HT1080 (cell line): ENCODE measurements at places on chromosomes 3 and 15.

DNA sequence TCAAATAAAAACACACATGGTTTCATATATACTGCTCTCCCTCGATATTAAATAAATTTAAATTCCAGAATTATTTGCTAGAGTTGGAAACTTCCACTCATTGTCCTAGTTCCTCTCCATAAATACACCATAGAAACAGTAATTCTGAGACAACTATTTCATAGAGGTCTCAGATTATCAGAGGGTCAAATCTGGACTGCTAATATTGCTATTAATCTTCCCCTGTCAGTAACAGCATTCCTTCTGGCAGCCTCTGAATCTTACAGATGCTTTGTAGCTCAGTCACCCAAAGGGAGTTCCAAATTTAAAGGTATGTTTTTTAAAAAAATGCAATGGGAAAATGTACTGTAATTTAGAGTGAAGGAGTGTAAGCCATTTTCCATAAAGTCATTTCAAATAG is 428.8 kb downstream of the PYDC2 start:
- DNase-seq = no peak

- no peak for DNase-seq
These were observed 66.9 kb upstream of the SLC2A2 start for GRCh38 chr3:171093462-171093861.

- no peak for DNase-seq
These were observed 70.2 kb downstream of the MYRIP start for GRCh38 chr3:39879581-39879980.

- no peak for DNase-seq
These were observed 34.2 kb downstream of the MAGEF1 start for GRCh38 chr3:184677344-184678316.

- no peak for DNase-seq
These were observed 87.8 kb upstream of the TSEN2 start for GRCh38 chr3:12396471-12396870.

DNA sequence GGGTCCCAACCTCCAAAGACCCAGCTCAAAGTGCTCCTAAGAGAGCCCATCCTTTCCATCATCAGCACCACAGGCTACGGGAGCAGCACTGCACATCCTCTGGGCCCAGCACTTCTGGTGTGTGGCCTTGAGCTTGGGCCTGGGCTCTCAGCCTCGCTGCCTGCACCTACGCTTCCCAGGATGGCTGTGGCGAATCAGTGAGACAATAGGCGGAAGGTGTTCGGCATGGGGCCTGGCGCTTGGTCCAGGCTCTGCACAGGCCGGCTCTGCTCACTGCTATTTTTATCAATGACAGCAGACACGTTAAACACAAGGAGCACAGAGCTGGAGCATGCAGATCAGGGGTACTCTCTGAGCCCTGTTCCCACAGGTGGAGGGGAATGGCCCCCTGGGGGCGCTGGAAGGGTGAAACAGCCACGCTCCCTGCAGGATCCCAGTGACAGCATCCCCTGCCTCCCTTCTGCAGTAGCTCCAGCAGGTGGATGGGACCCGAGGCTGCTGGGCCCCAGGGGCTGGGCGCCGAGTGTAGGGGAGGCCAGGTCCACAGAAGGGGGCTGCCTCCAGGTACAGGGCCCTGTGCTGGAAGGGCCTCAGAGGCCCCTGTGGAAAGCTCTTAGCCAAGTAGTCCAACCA is 90.0 kb upstream of the RPL32 start:
- no peak for DNase-seq

DNA sequence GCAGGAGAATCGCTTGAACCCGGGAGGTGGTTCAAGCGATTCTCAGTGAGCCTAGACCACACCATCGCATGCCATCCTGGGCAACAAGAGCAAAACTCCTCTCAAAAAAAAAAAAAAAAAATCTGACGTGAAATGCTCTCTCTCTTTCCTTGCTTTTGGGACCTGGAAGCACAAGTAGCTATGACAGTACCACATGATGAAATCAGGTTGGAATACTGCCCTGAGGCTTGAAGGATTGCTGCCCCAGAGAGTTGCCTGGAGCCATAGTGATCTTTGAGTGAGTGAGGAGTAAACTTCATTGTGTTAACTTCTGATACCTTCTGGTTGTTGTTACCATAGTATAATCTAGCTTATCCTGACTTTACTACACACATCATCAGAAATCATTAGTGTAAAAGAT is 23.3 kb downstream of the AKAP13 start:
- DNase-seq = no peak

- no peak for DNase-seq
These were observed 374.3 kb upstream of the TGFBR2 start for GRCh38 chr3:30232142-30232541.

DNA sequence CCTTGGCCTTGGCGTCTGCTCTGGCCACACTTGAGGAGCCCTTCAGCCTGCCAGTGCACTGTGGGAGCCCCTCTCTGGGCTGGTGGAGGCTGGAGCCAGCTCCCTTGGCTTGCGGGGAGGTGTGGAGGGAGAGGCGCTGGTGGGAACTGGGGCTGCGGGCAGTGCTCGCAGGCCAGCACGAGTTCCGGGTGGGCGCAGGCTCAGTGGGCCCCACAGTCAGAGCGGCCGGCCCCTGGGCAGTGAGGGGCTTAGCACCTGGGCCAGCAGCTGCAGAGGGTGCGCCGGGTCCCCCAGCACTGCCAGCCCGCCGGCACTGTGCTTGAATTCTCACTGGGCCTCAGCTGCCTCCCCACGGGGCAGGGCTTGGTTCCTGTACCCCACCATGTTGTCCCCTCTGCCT is 68.7 kb upstream of the KCNAB1 start:
- DNase-seq = no peak

GRCh38 chr3:72395776-72396311 is 452.4 kb downstream of the SHQ1 start:
- DNase-seq = no peak

DNA sequence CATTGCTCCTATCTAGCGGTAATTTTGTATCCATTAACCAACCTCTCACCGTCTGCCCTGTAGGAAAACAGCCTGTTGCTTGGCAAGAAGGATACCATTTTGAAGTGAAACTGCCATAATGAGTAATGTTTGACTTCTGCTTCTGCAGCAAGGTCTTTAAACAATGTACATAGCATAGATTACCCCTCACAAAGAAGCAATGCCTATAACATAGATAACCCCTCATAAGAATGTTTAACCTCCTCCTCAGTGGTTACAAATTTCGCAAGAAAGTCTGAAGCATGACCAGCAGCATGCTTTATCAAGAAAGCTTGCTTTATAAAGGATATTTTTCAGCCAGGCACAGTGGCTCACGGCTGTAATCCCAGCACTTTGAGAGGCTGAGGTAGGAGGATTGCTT is 61.2 kb upstream of the MFGE8 start:
- no peak for DNase-seq

GRCh38 chr15:35818846-35819245 is 272.9 kb upstream of the DPH6 start:
- no peak for DNase-seq

DNA sequence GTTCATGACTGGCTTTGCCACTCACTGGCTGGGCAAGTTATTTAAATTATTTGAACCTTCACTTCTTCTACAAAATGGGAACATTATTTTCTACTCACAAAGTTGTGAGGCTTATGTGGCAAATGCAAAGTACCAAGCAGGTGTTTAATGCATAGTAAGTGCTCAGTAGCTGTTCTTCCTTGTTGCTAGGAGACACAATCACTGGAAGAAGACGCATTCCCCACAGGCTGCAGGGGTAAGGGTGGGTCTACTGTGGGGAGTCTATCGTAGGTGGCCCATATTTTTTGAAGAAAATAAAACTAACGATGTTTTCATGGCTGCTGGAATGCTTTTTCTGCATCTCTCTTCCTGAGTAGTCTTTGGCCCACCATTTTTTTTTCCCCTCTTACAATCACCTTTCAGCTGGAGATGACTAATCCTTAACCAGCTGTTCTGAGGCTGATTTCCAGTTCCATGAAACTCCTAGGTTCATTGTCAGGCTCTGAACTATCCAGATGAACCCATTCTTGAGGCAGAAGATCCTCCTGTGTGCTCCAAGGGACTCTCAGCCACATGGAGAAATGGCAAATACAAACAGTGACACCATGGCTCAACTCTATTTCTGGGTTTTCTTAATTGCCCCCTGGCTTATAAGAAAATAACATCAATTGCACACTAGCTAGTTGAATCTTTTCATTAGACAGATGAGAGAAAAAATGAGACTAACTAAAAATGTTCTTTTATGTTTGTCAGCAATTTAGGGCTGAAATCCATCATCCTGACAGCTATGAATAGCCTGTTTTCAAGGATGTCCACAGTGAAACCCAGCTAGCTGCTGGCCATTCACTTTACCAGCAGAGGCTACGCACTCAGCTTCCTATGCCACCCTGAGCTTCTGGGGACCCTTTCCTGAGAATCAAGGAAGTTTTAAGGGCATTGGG is 108.3 kb upstream of the ETV5 start:
- peak; percentile 54 for DNase-seq

DNA sequence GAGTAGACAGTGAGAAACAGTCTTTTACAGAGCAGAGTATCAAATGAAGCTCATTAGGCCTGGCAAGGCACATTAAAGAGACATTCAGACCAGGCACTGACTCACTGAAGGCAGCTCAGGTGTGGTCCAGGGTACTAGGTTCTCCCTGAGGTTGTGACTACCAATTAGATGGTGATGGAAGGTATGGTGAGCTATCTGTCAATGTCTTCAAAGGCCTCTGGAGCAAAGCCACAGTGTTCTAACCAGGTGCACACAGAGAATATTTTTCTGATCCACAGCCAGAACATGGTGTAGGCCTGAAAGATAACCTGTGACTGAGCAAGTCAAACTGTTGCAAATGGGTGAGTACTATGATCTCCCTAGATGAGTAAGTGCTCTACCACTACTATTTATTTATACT is 51.5 kb downstream of the EOMES start:
- DNase-seq = no peak

- DNase-seq = no peak
These were observed 100.3 kb downstream of the FSIP1 start for GRCh38 chr15:39682366-39682765.

- no peak for DNase-seq
These were observed 9.5 kb upstream of the RPLP1 start for GRCh38 chr15:69443032-69443611.

DNA sequence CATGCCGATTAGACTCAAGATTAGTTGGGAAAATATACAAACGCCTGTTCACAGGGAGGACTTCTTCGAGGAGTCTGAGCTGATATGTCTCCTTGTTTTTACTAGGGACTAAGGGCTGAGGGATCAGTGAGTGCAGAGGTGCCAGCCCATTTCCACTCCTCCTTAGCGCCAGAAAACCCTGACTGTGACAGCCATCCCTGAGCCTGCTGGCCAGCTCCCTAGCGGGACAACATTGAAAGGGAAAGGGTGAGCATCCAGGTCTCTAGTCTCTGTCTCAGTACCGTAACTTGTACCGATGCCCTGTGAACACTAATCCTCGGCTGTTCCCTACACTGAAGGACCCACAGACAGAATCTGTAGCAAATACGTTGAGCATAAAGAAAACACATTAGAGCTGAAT is 243.4 kb downstream of the WNT5A start:
- DNase-seq = no peak

- DNase-seq = no peak
These were observed 11.7 kb upstream of the TCF12 start for GRCh38 chr15:56906766-56907165.

- no peak for DNase-seq
These were observed 4.4 kb downstream of the LAMP3 start for GRCh38 chr3:183158113-183158512.

- no peak for DNase-seq
These were observed 55.4 kb upstream of the ARHGEF3 start for GRCh38 chr3:56857178-56857577.

DNA sequence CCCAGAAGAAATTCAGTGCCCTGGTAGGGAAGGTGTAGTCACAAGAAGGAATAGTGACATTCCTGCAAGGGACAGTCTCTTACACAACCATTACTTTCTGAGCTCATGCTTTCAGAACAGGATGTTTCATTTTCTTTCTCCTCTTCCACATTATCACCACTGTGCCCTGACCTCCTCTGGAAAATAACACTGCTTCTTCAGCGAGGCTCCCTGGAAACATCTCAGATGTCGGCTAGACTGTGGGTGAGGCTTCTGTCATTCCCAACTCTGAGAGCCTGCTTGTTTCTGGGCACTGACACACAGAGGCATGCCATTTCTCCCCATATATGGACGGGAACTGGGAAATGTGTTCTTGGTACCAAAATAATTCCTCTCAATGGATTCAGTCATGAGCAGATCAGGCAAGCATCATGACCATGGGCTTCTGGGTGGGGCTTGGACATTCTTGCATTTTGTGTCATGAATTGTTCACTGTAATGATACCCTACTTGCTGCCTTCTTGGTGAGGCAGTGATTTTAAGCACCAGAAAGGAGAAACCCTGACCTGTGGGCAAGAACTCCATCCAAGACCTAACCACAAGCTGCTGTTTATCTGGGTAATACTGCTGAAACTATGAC is 14.3 kb upstream of the TNFAIP8L3 start:
- peak; percentile 78 for DNase-seq

GRCh38 chr15:63202861-63203260 is 13.5 kb downstream of the RAB8B start:
- DNase-seq = no peak

DNA sequence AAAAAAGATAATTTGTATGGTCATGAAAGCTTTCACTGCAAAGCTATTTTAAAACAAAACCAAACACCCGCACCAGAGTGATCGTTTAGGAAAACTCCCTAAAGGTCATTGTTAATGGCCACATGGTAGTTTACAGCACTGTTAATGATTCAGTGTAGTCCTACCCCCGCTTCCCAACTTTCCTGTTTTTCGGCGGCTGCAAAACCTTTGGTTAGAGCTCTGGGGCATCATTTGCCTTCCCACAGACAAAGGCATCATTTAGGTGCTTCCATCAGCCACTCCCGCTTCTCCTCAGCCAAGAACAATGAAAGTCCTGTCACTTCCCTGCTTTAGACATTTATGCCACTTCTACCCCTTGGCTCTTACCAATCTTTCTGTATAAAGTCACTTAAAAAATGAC is 10.6 kb downstream of the MELTF start:
- no peak for DNase-seq

DNA sequence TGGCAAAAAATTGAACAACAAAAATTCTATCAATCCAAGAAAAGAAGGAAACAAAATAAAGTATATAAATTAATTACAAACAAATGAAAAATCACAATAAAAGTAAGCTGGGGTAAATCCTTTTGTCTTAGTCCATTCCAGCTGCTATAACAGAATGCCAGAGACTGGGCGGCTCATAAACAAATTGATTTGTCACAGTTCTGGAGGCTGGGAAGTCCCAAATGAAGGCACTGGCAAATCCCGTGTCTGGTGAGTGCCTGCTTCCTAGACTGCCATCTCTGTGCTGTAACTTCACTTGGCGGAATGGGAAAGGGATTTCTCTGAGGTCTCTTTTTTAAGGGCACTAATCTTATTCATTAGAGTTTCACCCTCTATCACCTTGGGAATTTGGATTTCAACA is 53.6 kb upstream of the RPL35A start:
- DNase-seq = no peak
